ENCODE measurements at places on chromosomes 3 and 15. TPM values are rescaled to one million over a fixed set of nuclear protein-coding genes. Genes with fewer than 3 reads are reported as not detected.

The TTLL13 gene
- total RNA-seq = not detected

The TF gene
- 2.9 TPM for total RNA-seq

DNA sequence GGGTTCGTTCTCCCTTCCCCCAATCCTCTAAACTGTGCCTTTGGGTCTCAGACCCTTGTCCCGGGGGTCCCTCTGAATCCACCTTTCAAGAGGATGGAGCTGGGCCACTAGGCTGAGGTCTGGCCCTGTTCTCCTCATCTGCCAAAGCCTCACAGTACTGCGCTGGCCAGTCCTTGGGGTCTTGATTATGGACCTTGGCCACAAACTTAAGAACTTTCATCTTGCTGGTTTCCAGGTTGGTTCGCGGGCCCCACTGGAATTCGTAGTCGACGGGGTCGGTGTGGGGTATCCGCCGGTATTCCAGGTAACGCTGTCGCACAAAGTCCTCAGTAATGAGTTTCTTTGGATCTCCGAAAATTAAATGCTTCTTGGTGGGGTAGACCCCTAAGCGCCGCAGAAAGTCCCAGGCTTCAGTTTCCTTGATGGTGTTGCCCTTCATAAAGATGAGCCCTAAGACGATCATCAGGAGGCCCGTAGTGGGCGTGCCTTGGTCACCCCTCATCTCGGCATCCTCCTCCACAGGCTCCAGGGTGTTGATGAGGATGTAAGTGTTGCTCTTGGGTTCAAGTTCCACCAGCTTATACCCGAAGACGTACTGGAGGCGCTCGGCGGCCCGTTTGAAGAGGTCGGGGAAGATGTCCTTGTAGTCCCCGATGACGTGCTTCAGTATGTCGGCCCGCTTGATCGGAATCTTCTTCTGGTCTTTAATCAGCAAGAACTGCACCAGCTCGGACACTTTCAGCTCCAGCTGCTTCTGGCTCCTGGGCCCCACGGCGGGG lies 727 bp downstream of the NSMCE3 start:
- no peaks in the 10 kb centered on the region for H3K36me3 ChIP-seq
- no peak for DNase-seq
- peak overlapping the region; percentile 92 for H3K27ac ChIP-seq
- no peaks in the 10 kb centered on the region for H3K27me3 ChIP-seq

- H3K4me3 ChIP-seq = no peak overlapping the region
- H3K36me3 ChIP-seq = no peaks in the 10 kb centered on the region
- DNase-seq = no peak
- peaks cover 12% of the 10 kb centered on the region for H3K4me1 ChIP-seq
- no peak overlapping the region for H3K27ac ChIP-seq
Observed at GRCh38 chr3:120752230-120752629, 9.7 kb downstream of the GTF2E1 start.

- no peaks in the 10 kb centered on the region for H3K36me3 ChIP-seq
- no peak overlapping the region for H3K27ac ChIP-seq
- no peak for DNase-seq
- no peaks in the 10 kb centered on the region for H3K27me3 ChIP-seq
- H3K4me1 ChIP-seq = peaks cover 7% of the 10 kb centered on the region
Observed at GRCh38 chr15:77035999-77036471, 34.9 kb downstream of the TSPAN3 start.
